ENCODE measurements at places on chromosomes 3 and 15. TPM values are rescaled to one million over a fixed set of nuclear protein-coding genes. Genes with fewer than 3 reads are reported as not detected.

LRRC31 gene
- not detected for total RNA-seq

SAMMSON gene
- not detected for total RNA-seq

DAZL gene
- not detected for total RNA-seq

PLXND1 gene
- 362 TPM for total RNA-seq

CPA3 gene
- 16.1 TPM for total RNA-seq
